NCI-H1105 treated with DMSO at 0.1 percent for 48 hours (cell line): ENCODE measurements at places on chromosomes 1 and 21.

- no peak for DNase-seq
These were observed 676.6 kb downstream of the MATN1 start for GRCh38 chr1:30046751-30047150.

DNA sequence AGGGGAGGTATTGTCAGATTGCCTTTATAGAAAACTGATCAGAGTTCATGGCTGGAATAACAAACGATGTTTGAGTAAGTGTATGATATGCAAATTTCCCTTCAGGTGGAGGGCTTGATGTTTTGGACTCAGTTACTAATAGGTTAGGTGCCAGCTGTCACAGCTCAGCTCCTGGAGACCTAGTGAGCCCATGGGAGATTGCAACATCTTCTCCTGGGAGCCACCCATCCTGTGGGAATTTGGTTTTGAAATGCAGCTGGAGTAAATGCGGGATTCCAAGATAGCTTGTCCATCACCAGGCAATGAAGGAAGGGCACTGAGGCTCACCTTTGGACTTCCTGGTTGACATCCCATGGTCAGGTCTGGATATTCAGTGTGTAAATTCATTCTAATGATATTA lies 211.4 kb upstream of the NRIP1 start:
- DNase-seq = no peak

DNA sequence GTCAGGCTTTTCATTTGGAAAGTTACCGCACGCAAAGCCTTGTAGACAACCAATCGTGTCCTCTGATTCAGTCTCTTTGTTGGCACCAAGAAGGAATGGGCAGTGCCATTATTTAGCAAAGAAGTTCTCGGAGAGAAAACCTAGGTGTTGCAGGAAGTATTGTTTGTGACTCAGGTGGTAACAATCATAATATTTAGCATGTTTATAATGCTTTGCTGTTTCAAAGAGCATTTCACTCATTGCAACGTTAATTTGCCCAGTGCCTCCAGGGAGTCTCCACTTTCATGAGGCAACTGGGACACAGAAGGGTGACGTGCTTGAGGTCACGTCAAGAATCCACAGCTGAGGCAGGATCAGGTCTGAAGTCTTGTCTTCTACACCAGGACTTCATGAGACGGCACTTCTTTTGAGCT lies 31.4 kb downstream of the STPG1 start:
- DNase-seq = no peak

- DNase-seq = no peak
These were observed 47.6 kb upstream of the POFUT2 start for GRCh38 chr21:45335151-45335760.

DNA sequence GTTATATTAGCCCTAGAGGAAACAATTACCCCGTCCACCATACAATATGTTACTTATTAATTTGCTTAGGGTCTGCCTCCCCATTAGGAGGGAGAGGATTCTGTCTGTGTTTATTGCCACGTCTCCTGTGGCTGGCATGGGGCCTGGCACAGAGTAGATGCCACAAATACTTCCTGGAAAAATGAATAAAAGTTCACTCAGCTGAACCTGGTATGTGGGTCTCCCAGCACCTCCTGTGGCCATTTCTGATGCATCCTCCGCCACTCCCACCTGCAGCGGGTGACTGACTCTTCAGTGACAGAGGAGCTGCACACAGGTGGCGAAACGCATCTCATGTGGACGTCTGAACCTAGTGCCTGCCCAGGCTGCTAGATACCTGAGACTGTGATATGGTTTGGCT lies 112.7 kb downstream of the CLIC6 start:
- DNase-seq = no peak

GRCh38 chr1:235206533-235207208 lies 45.6 kb upstream of the RBM34 start:
- no peak for DNase-seq

- DNase-seq = peak; percentile 99
These were observed at the start of gene CLIC4 for GRCh38 chr1:24744911-24745710. Gene CLIC4 (plus strand): TSS chr1:24745447. CDS start chr1:24745554, 107 bp downstream.

DNA sequence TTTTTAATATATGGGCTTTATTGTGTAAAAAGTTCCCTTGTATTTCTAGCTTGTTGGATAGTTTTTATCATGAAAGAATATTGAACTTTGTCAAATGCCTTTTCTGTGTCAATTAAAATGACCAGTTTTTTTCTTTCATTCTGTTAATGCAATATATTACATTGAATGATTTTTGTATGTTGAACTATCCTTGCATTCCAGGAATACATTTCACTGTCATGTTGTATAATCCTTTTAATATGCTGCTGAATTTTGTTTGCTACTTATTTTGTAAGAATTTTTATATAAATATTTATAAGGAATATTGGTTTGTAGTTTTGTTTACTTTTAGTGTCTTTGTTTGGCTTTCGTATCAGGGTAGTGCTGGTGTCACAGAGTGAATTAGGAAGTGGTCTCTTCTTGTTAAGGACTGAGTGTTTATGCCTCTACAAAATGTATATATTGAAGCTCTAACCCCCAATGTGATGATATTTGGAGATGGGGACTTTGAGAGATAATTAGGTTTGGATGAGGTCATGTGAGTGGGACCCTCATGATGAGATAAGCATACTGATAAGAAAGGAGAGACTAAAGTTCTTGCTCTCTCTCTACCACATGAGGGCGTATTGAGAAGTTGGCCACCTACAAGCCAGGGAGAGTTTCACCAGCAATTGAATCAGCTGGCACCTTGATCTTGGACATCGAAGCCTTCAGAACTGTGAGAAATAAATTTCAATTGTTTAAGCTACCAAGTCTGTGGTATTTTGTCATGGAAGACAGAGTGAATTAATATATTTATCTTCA lies 12.0 kb upstream of the SLAMF6 start:
- no peak for DNase-seq

GRCh38 chr1:47219590-47220220 lies 12.3 kb downstream of the TAL1 start:
- DNase-seq = no peak

GRCh38 chr1:41573785-41574713 lies 89.6 kb upstream of the EDN2 start:
- peak; percentile 78 for DNase-seq

GRCh38 chr1:70277875-70278274 lies 56.7 kb downstream of the SRSF11 start:
- DNase-seq = no peak

DNA sequence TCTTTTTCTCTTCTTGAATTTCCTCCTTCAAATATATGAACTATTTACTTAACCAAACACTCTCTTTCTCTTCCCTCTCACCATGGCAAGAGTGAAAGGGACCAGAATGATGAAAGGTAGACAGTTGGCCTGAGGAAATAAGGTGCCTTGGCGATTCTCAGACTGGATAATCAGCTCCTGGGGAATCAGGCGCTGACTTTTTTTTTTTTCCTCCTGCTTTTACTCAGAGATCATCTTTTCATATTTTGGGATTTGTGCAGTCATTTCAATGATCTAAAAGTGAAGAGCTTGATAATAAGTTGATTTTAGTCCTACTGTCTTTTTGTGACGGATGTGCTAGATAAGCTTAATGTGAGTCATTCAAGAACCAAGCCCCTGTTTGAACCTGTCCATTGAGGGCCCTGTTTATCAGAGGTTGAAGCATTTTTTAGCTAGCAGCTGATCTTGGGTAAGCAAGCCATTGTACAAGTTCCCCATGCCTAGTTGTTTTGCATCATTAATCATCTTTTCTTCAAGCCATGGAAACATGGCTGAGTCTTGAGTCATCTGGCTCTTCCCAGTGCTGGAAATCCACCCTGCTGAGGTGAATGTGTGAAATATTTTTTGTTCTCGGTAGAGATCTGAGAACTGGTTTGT lies 40.8 kb downstream of the ITSN1 start:
- no peak for DNase-seq

DNA sequence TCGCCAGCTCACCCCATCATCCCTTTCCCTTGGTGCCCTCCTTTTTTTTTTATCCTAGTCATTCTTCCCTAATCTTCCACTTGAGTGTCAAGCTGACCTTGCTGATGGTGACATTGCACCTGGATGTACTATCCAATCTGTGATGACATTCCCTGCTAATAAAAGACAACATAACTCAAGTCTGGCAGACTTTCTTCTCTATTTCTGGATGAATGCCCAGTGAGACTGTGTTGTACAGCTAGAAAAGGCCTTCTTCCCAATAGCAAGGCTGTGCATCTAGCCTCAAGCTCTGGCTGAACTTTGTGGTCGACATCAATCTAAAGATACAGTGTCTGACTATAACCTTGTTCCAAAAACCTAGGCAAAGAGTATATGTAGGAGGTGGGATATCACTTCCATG lies 6.4 kb downstream of the IL24 start:
- DNase-seq = no peak

DNA sequence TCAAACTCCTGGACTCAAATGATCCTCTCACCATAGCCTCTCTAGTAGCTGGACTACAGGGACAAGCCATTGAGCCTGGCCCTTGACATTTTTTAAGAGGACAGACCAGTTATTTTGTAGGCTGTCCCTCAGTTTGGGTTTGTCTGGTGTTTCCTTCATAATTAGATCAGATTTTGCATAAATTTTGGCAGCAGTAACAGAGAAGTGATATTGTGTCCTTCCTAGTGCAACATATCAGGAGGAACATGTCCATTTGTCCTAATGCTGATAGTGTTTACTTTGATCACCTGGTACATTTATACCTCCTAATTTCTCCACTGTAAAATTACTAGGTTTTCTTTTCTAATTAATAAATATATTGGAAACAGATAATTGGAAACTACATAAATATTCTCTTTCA lies 5.9 kb upstream of the NID1 start:
- DNase-seq = no peak

DNA sequence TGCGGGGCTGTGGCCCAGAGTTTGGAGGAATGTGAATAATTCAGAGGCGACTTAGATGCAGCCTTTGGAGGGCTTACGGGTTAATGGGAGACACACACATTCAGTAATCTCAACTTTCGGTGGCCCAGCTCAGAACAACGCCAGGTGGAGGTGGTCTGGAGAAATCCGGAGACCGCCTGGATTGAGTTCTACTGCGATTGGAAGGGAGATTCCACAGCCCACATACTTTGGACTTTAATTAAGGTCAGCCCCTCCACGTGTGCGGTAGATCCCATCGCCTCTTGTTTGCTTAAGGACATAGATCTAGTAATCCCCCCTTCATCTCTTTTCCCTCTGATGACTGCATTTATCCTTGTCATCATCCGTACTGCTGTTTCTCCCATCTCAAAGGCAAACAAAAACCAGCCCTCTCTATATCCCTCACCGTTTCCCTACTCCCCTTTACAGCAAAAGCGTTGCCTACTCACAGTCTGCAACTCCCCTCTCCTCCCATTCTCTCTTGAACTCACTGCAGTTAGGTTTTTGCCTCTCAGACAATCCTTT lies 720 bp upstream of the BSDC1 start:
- no peak for DNase-seq

GRCh38 chr1:192729500-192729899 lies 79.3 kb upstream of the RGS2 start:
- DNase-seq = no peak

DNA sequence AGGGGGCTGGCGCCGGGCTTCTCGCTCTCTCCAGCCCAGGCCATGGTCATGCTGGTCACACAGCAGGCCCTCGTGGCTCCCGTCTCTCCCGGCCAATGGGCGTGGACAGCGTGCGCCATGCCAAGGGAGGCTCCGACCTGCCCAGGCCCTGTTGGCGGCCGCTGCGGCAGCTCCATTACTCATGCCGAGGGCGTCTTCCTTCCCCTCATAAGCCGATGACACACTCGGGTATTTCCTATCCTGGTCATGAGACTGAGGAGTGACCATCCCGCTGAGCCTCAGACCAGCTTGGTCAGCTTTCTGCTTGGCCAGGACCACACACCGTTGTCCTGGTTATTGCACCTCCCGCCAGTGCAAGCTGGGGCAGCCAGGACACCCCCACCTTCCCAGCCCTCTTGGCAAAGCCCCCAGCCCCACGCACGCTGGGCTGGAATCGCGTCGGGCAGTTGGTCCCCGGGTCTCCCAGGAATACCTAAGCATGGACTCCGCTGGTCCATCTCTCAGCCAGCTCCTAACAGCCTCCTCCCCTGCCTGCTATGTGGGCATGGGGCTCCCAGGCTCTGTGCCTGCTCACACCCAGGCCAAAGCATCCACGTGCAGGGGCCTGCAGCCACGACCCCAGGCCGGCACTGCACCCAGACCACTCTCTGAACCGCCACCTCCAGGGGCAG lies 49.8 kb downstream of the ARHGEF16 start:
- DNase-seq = no peak

- no peak for DNase-seq
These were observed 20.8 kb upstream of the TENT5C start for GRCh38 chr1:117585086-117585485.

- DNase-seq = no peak
These were observed at the start of gene RNF207 for GRCh38 chr1:6205849-6206519. Gene RNF207 (plus strand): TSS chr1:6206119. CDS start chr1:6206536, 417 bp downstream.

DNA sequence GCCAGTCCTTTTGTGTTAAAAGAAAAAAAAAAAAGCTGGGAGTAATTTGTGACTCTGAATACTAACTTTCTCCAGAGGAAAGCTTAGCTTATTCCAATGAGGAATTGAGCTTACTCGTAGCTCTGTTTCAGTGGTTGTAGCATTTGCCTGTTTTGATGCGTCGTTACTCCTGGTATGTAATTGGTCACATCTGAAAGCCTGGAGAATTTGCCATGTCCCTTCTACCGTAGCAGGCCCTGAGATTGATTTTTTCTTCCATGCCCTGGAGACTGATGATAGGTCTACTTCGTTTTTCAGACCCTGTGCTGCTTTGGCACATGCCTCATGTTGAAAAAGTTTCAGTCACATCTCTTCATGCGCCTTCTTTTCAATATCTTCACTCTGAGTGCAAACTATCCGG lies 1103.0 kb downstream of the PLA2G4A start:
- DNase-seq = no peak

- no peak for DNase-seq
These were observed 836 bp upstream of the FBLIM1 start for GRCh38 chr1:15757575-15758342.

DNA sequence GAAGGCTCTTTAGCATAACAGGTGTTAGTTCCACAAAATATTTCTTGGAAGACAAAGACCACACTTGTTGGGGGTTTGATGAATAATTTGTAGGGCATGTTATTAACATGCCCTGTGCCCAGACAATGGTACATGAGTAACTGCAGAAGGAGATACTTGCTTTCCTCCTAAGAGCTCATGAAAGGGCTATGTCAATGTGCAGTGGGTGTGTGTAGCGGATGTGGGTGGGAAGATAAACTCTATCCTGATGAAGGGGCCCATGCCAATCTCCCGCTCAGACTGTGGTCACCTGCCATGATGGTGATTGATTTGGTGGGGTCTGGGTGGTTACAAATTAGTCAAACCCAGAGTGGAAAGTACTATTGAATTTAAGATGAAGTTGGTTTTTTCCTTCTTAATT lies 69.8 kb upstream of the DNAH14 start:
- DNase-seq = no peak

GRCh38 chr1:212496682-212497081 lies 64.0 kb downstream of the NENF start:
- DNase-seq = no peak
